ENCODE measurements at places on chromosomes 5 and 9.

DNA sequence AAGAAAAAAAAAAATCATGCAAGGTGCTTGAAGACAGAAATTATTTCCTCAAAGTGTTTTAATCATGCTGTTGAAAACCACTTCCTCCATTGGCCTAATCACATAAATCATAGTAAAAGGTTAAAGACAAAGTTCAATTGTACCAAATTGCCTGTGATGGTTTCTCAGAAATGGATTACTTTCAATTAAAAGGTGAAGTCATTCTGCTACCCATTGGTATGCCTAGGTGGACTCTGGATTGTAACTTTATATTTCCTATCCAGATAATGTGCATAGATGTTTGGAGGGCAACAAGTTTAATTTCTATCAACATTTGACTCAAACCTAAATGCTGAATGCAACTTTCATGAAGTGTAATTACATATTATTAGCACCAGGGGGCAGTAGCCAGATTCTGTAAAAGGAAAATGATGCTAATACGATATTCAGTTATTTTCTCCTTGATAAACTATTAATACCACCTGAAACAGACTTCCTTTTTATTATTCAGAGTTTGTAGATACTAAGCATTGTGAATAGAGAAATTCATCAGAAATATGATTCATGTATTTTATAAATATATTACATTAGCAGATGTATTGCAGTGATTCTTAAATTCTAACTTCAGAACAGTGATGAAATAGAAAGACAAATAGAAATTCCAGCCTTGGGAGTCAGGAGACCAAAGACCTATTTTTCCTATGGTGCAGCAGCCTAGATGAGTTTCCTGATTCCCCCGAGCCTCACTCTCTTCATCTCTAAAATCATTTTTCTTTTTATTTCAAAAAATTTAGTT is 148.2 kb downstream of the CAAP1 start:
- ATAC-seq = no peak

DNA sequence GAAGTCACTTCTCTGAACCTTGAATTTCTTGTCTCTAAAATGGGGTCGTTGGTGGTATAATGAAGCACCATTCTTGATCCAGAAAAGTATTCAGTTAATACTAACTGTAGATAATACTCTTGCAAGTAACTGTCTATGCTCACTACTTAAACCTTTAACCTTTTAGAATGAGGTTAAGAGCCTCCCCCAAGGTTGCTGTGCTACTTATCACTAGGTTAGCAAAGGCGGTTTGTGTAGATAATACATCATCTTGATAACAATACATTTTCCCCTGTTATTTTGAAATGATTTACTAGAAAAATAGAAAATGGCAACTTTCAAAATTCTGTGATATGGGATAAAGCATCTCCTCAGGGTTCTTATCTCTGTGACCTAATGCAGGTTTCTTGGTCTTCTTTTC is 12.6 kb downstream of the MAP3K1 start:
- no peak for ATAC-seq

GRCh38 chr9:686321-686813 is 155.1 kb upstream of the DMRT1 start:
- peak; percentile 93 for ATAC-seq

DNA sequence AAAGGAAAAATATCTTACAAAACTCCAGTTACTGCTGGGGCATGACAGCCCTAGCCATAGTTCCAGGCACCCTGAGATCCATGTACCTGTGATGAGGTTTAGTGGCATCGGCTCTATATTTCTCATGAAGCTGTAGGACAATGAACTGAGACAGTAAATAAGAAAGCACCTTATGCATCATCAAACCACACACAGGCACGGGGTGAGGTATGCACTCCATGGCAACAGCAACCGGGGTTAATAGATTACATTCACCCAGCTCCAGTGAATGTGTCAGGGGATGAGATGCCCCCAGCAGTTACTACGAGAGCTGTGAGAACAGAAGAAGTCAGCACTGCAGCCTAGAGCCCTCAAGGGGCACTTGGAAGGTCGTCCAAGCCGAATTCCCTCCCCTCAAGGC is 162.0 kb upstream of the S1PR3 start:
- no peak for ATAC-seq

- no peak for ATAC-seq
These were observed 4.6 kb upstream of the IL9 start for GRCh38 chr5:135900276-135900675.

DNA sequence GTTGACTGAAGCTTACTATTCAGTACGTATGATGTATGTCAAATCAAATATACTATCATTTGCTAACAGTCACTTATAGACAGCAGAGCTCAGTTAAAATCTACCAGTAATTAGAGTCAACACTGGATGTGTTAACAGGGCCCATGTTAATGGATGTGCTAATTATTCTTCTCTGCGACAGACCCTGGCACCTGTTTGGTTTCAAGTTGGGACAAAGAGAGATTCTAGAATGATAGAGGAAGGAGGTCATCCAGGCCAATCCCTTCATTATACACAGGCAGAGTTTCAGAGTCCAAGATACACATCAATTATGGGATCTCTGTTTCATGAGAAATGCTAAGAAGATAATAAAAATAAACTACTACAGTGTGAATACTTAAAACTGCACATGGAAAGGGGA is 615.0 kb downstream of the ZNF608 start:
- ATAC-seq = no peak

- ATAC-seq = no peak
These were observed 174.5 kb upstream of the ADAMTSL1 start for GRCh38 chr9:18299449-18299848.

- ATAC-seq = no peak
These were observed 366.8 kb downstream of the CYLC2 start for GRCh38 chr9:103361906-103362305.

DNA sequence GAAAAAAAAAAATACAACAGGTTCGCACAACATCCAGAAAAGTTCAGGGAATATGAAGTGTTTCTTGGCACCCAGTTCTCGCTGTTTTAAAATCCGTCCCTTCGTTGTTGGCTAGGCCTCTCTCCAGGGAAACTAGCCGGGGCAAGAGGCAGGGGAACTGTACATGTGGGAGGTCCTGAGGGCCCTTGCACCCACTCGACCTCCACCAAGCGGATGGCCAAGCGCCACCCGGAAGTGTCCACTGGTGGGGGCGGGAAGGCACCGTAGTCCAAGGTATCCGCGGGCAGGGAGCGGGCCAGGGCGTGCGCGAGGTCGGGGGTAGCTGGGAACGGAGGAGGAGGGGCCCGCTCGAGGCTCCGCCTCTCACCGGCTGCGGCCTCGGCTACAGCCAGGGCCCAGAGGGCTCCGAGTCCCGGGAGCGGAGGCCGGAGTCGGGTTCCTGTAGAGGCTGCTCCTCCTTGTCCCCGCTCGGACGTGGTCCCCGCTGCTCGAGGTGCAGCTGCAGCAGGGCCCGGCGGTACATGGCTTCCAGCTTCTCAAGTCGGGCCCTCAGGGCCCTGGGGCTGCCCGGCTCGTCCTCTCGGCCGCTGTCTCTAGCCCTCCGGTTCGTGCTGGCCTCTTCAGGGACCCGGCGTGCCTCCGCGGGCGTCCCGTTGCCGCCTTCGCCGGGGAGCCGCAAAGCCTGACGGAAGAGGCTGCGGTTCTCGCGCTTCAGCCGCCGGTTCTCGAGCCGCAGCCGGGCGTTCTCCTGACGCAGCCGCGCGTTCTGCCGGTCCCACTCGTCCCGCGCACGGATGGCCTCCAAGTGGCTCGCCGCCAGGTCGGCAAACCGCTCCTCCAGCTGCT is 720 bp downstream of the TUSC1 start:
- ATAC-seq = peak; percentile 94

All from esophagus mucosa (tissue), 1 donor.